ENCODE measurements at places on chromosomes 13 and 19. TPM values are rescaled to one million over a fixed set of nuclear protein-coding genes. Genes with fewer than 3 reads are reported as not detected.

GRCh38 chr19:45638930-45639729, at the start of gene EML2:
Gene EML2 (minus strand): TSS chr19:45639397. CDS start chr19:45639376, 21 bp downstream.
- no peak for DNase-seq

- no peak for DNase-seq
These were observed 4.7 kb upstream of the ZNF428 start for GRCh38 chr19:43623889-43624670.

The LILRB4 gene
- total RNA-seq, result not detected

The CBARP gene
- 3.0 TPM for total RNA-seq

The FPR1 gene
- total RNA-seq, result 0.46 TPM

GRCh38 chr13:50409220-50409619, 394.0 kb downstream of the KCNRG start:
- no peak for DNase-seq

All from foreskin keratinocyte (primary cell).